ENCODE measurements at places on chromosomes 12 and 14.

- no peak for DNase-seq
Observed at GRCh38 chr12:109529691-109530640, 43.3 kb downstream of the MMAB start.

GRCh38 chr12:118371321-118372282, 1.1 kb downstream of the TAOK3 start:
- no peak for DNase-seq

DNA sequence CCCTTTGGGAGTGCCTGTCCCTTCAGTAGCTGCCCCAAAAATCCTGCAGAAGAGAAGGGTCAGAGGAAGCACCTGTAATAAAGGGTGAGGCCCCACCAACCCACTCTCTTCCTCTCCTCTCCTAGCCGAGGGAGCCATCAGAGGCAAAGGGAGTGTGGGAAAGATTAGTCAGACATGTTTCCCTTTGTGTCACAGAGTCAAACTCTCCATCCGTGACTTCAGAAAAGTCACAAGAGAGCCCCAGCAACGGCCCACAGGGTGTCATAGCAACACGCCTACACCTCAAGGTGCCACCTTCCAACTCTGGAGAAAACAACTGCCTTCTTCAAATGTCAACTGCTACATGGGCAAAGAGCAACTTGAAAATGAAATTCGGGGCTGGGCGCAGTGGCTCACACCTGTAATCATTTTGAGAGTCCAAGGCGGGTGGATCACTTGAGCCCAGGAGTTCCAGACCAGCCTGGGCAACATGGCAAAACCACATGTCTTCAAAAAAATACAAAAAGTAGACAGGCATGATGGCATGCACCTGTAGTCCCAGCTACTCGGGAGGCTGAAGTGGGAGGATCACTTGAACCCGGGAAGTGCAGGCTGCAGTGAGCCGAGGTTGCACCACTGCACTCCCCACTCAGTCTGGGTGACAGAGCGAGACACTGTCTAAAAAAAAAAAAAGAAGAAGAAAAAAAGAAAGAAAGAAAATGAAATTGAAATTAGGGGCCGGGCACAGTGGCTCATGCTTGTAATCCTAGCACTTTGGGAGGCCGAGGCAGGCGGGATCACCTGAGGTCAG, 17.7 kb upstream of the CD27 start:
- no peak for DNase-seq

DNA sequence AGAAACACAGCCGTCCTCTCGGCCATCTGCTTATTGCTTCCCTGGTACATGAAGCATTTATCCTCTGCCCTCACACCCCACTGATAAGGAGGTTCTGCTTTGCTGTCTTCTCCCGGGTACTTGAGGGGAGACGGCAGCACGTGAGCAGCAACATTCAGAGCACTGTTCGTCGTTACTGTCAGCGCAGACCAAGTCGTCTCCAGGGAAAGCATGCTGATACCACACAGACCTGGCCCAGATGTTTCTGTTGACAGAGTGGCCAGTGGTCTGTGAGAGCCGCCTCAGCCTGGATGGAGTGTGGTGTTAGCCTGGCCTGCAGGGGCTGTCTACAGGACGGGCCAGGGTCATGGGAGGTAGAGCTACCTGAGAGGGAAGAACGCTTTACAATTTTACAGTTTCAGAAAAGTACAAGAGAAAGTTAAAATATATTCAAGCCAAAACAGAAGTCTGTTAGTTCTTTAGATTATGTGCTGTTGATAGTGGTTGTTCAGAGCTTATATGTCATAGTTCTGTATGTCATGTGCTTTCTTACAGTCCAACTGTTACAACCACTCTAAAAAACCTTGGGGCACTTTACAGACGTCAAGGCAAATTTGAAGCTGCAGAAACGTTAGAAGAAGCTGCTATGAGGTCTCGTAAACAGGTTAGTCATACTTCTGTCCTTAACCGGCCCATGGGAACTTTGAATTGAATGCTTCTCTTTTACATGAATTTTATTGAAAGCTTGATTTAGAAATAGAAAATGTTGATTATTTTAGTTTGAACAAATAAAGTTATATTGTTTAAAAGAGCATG, 38.2 kb downstream of the XRCC3 start:
- DNase-seq, result no peak

- DNase-seq, result no peak
Observed at GRCh38 chr14:76953311-76953945, 75.1 kb downstream of the IRF2BPL start.

DNA sequence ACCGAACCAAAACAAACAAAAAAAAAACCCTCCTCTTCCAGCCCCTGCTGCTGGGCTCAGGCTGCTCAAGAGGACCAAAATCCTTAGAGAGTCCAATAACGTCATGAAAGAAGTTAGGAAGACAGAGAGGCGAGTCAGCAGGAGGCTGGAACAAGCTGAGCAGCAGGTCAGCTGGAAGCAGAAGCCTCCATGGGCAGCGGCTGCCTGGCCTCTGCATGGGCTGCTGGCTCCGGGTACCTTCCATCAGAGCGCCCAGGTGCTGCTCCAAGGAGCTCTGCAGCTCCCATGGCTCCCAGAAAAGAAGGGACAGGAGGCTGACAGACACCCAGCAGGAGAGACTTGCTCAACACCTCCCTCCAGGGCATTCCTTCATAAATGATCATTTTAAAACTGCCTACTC, 3.2 kb upstream of the KRT2 start:
- no peak for DNase-seq

GRCh38 chr12:103810111-103810510, 30.9 kb downstream of the NT5DC3 start:
- DNase-seq, result no peak

GRCh38 chr14:30317729-30318128, 241.2 kb upstream of the G2E3 start:
- no peak for DNase-seq

GRCh38 chr12:21547437-21547836, 21.3 kb downstream of the SPX start:
- DNase-seq, result no peak

DNA sequence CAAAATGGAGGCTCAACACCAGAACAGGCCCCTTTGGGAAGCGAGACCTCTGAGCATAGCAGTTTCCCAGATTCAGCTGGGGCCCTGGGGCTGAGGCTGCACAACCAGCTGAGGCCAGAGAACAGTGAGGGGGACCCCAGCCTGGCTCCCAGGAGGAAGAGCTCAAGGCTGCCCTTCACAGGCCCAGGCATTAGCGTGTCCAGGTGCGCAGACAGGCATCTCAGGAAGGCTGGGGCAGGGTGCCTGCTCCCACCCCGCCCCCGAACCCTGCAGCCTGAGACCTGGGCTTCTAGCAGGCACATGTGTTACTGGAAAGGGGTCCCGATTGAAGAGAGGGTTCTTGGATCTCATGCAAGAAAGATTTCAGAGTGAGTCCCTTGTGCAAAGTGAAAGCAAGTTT, 27.2 kb downstream of the CALM1 start:
- DNase-seq, result no peak

DNA sequence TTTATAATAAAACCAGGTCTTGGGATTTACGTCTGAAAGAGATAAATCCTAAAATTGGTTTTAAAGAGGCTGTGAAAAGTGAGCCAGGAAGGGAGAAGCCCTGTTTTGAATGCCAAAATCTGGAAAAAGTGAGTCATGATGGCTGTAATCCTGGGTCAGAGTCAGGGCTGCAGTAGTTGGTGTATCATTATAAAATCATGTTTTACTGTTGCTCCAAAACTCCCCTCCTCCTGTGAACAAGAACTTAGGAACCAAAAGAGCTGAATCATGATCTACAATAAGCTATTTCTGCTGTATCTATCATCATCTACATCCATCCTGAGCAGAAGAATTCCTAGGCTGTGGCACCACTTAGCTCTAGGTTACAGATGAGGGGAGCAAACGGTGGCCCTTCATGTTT, 79.3 kb downstream of the LMO3 start:
- no peak for DNase-seq

- DNase-seq, result no peak
Observed at GRCh38 chr14:67722293-67722692, 20.6 kb downstream of the RDH12 start.

DNA sequence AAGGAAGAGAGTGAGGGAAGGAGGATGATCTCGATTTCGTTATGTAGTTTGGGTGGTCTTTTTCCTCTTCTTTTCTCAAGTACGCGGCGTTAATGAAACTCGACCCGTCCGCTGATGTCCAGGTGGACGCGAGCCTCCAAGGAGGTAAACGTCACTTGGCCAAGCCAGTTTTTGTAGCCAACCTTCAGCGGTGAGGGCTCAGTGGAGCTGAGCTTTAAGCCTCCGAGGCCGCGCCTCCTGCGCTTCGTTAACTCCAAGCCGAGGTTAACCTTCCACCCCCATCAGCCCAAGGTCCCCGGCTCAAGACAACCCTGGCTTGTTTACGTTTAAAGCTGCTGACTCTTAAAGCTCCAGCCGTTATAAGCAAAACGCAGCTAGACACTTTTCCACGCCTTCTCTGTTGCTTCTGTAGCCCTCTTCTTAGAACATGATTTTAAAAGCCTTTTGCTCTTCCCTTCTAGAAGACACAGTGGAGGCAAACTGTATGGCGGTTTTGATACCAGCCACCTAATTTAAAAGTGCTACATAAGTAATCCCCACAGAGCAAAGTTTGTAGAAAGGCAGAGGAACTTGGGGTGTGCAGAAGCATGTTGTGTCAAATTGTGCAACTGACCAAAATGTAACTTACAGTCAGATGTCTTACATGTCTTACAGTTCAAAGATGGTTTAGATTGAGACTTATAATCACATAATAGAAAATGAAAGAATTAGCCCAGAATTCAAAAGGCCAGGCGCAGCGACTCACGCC, 923 bp upstream of the ITPR2 start:
- peak; percentile 47 for DNase-seq

- DNase-seq, result no peak
Observed at GRCh38 chr14:104778694-104779331, 16.7 kb downstream of the AKT1 start.

DNA sequence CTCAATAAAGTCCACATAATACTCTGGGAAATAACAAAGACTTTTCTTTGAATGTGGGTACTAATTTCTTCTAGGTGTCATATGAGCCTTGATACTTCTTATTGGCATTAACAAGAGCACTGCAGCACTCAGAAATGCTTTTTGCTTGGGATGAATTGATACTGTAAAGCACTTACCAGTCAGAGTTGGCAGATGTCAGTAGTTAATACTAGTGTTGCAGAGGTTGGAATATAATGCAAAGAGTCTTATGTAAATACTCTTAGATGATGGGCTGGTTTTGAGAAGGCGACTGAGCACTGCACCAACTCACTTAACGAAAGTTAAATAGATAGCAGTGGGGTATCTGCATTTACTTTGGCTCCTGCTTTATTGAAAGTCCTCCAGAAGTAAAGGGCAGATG, 25.6 kb upstream of the MBIP start:
- DNase-seq, result no peak

GRCh38 chr14:56844406-56845002, 34.2 kb upstream of the OTX2 start:
- no peak for DNase-seq

Data from skin of body (tissue), 3 donors.